ENCODE measurements at places on chromosomes 2 and 18. TPM values are rescaled to one million over a fixed set of nuclear protein-coding genes. Genes with fewer than 3 reads are reported as not detected.

SLC25A52 gene
- 0.23 TPM for total RNA-seq

PLGLB2 gene
- 1.6 TPM for total RNA-seq

CIB4 gene
- total RNA-seq, result not detected

C2orf76 gene
- 14.5 TPM for total RNA-seq

PSMA8 gene
- total RNA-seq, result 0.46 TPM

TNS1 gene
- 12.7 TPM for total RNA-seq

VAMP8 gene
- 3.0 TPM for total RNA-seq

MOGAT1 gene
- total RNA-seq, result not detected

ZAP70 gene
- total RNA-seq, result 1.4 TPM

TRIP12 gene
- total RNA-seq, result 181 TPM

MARS2 gene
- 9.9 TPM for total RNA-seq

COL4A4 gene
- total RNA-seq, result 2.1 TPM

SIX3 gene
- 7.4 TPM for total RNA-seq

PLGLB1 gene
- 7.4 TPM for total RNA-seq

RND3 gene
- total RNA-seq, result 176 TPM

MYO3B gene
- total RNA-seq, result 1.2 TPM

WNT10A gene
- 0.46 TPM for total RNA-seq

TMEFF2 gene
- 55.4 TPM for total RNA-seq

PIEZO2 gene
- 3.2 TPM for total RNA-seq

ICOS gene
- total RNA-seq, result not detected

TEX44 gene
- not detected for total RNA-seq

REG1B gene
- not detected for total RNA-seq

ABCG8 gene
- total RNA-seq, result 1.2 TPM

ITGAV gene
- total RNA-seq, result 69.4 TPM

FECH gene
- total RNA-seq, result 37.1 TPM

CAPN14 gene
- total RNA-seq, result 0.69 TPM

RAX gene
- total RNA-seq, result 0.23 TPM

Data from diencephalon (tissue), 1 donor.